ENCODE measurements at places on chromosomes 16 and 17.

- DNase-seq = no peak
Observed at GRCh38 chr17:64599187-64599676, 62.9 kb downstream of the SMURF2 start.

DNA sequence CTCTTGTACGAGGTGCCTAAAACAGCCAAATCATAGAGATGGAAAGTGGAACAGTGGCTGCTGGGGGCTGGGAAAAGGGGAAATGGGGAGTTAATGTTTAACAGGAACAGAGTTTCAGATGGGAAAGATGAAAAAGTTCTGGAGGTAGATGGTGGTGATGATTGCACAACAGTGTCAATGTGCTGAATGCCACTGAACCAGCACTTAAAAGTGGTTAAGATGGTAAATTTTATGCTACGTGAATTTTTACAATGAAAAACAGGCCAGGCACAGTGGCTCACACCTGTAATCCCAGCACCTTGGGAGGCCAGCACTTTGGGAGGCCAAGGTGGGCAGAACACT is 130.4 kb downstream of the C16orf78 start:
- no peak for DNase-seq

DNA sequence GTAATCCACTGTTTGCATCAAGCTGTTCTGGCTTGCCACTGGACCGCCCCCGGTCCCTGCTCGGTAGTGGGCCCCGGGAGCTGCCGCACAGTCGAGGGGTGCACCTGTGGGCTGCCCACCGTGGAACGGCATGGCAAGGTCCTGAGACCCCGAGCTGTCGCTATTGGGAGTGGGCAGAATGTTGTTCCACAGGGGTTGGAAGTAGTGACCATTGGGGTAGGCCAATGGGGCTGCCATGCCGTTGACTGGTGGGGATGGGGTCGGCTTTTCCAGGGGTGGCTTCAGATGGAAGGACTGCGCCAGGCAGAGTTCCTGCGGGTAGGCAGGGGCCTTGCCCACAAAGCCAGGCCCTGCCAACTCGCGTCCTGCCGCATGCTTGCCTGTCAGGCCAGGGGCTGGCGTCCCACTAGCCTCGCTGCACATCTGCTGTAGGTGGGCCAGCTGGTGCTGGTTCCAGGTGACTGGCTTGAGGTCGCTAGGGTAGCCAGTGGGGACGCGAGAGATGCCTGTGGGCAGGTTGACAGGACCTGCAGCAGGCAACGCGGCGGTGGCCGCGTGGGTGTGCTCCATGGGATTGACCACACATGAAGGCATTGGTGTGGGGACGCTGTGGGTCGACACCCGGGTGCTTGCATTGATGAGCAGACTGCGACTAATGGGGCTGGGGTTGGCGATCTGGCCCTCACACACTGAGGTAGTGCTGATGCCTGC is 14.8 kb downstream of the TRAF4 start:
- no peak for DNase-seq

GRCh38 chr17:50063561-50064252 is 7.8 kb downstream of the ITGA3 start:
- DNase-seq = no peak

- no peak for DNase-seq
Observed at GRCh38 chr17:13940858-13941665, 128.2 kb upstream of the COX10 start.

DNA sequence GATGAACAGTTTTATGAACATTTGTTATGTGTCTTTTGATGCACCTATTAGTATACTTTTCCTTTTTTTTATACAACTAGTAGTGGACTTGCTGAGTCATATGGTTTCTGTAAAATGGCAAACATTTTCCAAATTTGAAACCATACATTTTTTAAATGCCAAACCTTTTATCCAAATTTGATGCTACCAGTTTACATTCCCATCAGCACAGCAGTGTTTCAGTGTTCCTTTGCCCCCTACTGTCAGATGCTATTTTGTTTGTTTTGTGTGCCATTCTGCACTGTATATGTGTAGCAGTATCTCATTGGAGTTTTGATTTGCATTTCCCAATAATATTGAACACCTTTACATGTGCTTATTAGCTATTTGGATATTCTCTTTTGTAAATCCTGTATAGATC is 219.4 kb downstream of the TANC2 start:
- peak; percentile 64 for DNase-seq

DNA sequence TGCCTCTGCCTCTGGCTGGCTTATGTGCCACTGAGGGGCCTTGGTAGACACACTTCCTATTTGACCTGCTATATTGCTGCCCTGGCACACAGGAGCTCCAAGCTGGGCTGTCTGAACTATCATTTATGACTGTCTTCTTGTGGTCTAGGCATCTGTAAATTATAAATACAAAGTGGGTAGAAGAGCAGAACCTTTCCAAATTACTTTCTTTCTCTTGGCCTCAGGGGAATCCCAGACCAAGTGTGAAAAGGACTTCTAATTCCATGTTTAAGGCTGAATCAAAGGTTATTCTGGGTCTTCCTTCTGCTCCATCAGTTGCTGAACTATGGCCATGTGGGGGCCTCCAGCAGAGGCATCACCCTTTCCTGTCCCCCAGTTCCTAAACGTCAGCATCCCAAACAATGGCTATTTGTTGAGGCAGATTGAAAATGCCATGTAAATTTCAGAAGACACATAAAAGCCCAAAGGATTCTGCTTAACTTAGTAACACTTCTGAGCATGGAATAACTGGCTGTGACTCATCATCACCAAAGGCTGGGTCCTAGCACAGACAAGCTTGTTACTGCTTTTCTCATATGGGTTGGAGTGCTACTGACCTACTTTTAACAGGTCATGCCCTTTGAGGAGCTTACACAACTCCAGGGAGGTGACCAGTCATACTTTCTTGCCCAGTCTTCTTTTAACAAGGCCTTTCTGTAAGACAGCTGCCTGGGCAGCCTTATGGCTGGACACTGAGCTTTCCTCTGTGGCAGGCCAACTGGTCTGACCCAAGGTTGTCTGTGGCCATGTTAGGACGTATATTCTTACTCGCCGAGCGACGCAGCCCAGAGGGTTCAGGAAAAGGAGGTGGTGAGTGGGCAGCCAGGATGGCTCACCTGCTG is 154.8 kb downstream of the VPS53 start:
- no peak for DNase-seq

DNA sequence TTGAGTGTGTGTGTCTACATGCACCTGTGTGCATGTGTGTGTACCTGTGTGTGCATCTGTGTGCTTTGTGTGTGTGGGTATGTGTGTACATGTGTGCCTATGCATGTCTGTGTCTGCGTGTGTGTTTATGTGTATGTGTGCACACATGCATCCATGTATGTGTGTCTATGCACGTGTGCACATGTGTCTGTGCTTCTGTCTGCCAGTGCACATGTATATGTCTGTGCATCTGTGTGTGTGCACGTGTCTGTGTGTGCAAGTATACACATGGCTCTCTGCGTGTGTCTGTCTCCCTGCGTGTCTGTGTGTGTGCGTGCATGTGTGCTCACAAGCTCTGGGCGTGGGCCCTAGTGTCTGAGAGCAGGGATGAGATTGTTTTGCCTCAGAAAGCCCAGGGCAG is 85.3 kb upstream of the SEC14L1 start:
- DNase-seq = no peak
